ENCODE measurements at places on chromosomes 5 and 9. TPM values are rescaled to one million over a fixed set of nuclear protein-coding genes. Genes with fewer than 3 reads are reported as not detected.
A peak's percentile ranks its signal among the peaks of the same experiment; 100 is the strongest.

The PHF24 gene
- 0.58 TPM for total RNA-seq

The HSPA5 gene
- total RNA-seq: 387 TPM

The ALDH7A1 gene
- total RNA-seq: 35.2 TPM

The SLC2A6 gene
- 51.8 TPM for total RNA-seq

The LECT2 gene
- not detected for total RNA-seq

The TTC16 gene
- total RNA-seq: not detected

- no peak for DNase-seq
Measured at GRCh38 chr5:38634568-38635369, 78.3 kb upstream of the LIFR start.

GRCh38 chr9:13484186-13484585 lies 204.7 kb upstream of the MPDZ start:
- no peak for DNase-seq

DNA sequence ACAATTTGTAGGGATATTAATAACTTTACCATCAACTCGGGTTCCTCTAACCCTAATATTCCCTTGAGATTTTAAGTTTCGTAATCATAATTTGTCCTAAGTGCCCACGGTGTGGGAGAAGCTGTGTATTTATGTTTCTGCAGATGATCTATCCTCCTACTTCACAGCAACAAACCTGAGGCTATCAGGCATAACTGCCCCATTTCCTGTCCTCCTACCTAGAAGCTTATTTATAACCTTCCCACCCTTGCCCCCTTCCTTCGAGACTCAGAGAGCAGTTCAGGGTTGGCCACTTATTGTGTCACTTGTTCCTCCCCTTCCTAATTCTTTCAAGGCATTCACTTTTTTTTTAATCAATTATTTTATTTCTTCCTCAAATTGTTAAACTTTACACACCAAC lies 29.6 kb upstream of the LCP2 start:
- no peak for DNase-seq

DNA sequence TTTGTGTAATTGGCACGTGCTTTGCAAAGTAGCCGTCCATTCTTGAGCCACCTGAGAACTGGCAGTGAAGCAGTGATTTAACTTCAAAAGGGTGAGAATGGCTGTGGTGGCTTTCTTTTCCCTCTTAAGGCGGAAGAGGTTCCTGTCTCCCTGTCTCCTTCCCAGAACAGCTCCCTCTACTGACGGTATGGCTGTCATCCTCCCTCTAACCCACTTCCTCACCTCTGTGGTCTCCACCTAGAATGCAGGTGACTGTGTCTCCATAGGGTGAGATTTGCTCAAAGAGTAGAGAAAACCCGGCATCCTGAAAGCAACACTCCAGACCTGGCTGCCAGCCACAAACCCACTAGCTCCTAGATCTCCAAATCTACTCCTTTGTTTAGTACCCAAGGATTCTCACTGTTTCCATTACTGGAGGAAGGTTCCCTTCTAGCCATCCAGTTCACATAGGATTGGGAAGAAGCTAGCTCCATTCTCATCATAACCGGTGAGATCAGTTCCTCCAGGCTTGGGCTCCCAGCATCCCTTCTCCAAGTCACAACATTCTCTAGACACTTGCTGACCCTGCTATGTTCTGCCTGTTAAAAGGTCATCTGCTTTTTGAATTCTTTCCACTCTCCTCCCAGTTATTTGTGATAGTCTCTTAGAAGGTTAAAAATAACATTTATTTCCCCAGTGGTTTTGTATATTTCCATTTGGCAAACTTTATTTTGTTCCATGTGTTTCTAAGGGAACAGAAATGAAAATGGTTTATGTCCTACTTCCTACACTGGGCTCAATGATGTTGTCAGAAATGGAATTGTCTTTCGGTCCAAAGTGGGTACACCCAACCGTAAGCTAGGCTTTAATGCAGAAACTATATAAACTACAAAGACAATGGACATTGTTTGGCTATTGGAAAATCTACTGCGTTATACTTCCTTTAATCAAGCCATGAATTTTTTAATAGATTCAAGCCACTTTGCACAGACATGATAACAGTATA lies 269.4 kb downstream of the CWC27 start:
- no peak for DNase-seq

DNA sequence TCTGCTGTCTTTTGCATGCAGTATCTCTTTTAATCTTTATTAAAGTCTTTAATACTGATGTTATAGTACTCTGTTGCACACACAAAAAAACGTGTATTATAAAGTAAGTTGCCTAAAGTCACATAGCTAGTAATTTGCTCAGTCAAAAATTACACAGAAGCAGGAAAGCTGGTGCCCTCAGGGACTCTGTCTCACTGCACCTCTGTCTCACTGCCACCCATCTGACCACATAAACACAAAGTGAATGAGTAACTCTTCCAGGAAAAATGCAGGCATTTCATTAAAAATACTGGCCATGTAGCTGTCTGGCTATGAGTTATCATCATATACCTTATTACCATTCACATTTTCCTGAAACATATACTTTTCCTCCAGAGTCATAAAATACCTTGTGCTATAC lies 591.7 kb downstream of the CSNK1G3 start:
- peak; percentile 48 for DNase-seq

GRCh38 chr9:38009990-38010389 lies 59.0 kb downstream of the SHB start:
- DNase-seq: no peak

GRCh38 chr5:117662361-117662760 lies 1087.7 kb upstream of the SEMA6A start:
- no peak for DNase-seq

GRCh38 chr5:36360307-36360706 lies 58.6 kb upstream of the RANBP3L start:
- DNase-seq: no peak

DNA sequence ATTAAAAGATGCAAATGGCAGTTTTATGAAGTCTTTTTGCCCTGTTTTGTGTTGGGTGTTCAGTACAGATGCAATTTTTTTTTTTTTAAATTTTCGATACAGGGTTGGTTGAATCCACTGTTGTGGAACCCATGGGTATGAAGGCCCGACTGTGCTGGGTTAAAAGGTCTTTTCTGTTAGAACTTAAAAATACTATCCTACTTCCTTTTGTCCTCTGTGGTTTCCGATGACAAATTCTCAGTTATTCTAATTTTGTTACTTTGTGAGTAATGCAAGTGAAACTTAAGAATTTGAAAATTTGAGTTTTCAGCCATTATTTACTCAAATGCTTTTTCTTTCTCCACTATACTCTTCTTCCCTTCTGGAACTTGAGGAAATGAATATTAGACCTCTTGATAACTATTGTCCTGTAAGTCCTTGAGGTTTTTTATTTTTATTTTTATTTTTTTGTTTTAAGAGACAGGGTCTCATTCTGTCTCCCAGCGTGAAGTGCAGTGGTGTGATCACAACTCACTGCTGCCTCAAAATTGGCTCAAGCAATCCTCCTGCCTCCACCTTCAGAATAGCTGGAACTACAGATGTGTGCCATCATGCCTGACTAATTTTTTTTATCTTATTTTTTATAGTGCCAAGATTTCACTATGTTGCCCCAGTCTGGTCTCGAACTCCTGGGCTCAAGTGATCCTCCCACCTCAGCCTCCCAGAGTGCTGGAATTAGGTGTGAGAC lies 67.5 kb downstream of the ZCCHC7 start:
- no peak for DNase-seq

DNA sequence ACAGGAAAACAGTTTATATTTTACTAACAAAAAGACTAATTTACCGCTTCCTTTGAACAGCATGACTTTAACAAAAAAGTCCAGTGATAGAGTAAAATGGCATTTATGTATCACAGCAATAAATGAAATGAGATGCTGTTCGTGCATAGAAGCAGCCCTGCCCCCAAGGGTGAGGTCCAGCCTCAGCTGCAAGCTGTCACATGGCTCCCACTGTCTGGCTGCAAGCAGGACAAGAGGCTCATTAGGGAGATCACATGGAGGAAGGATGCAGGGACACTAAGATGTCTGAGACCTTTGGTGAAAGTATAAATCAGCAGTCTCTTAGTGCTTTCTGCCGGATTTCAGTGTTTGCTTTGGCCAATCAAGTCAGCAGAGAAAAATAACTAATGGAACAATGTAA lies 23.0 kb downstream of the GDNF start:
- DNase-seq: no peak

GRCh38 chr9:121367306-121368137 lies 2.5 kb downstream of the STOM start:
- no peak for DNase-seq

DNA sequence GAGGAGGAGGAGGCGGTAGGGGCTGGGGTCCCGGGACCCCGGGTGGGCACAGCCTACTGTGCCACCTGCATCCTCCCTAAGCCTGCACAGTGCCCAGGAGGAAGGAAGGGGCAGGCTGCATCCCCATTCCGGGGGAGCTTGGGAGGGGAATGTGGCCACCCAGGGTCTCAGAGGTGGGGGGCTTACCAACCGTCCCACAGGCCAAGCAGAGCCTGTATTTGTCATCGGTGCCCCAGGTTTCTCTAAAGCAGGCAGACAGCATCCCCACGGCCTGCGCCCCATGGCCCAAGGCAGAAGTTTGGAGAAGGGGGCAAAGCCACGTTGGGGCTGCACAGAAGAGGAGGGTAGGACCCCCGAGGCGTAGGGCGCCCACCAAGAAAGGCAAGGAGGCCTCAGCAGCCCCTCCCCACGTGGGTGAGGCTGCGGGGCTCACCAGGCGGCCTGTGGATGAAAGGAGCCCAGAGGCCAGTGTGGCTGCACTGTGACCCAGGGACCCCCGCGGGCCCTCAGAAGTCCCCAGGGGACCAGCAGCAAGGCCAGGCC lies 507 bp upstream of the GPSM1 start:
- no peak for DNase-seq

GRCh38 chr5:166367391-166367790 lies 1924.1 kb upstream of the WWC1 start:
- no peak for DNase-seq

DNA sequence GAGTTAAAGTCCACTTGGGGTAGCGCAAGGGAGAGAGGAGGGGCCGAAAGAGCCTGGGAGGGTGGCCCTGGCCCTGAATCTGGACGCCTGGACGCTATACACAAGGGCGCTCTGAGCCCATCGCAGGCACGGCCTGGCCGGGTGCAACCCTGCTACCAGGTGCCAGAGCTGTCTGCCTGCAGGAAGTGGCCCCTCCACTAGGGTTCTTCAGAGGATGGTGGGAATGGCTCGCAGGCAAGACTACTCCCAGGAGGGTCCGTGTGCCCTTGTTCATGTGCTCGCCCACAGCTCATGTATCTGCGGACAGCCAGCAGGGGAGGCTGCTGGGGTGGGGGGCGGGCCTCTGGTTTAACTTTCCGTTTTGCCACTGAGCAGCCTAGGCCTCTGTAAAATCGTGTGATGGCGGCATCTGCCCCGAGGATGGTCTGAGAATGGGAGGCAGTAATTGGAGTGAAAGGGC lies 1.4 kb upstream of the NKD2 start:
- DNase-seq: no peak

DNA sequence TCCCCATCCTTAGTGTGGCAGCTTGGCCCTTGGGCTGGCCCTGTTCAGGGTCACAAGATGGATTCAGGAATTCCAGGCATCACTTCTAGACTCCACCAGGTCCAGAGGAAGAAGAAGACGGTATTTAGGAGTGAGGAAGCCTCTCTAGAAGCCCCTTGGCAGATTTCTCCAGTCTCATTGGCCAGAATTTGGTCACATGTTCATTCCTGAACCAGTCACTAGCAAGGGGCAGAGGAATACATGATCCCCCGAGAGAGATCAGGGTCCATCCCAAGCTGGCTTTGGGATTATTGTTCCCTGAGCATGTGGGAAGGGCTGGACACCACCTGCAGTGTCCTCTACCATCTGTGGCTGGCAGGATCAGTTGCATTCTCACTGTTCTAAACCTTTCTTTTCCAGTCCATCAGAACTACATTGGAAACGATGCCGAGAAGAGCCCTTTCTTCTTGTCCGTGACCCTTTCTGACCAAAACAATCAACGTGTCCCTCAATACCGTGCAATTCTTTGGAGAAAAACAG lies 48.5 kb downstream of the GARNL3 start:
- no peak for DNase-seq

GRCh38 chr5:142922223-142922952 lies 152.2 kb downstream of the ARHGAP26 start:
- no peak for DNase-seq
